ENCODE measurements at places on chromosomes 2 and 18.

GRCh38 chr2:165536851-165537499 lies 67.5 kb downstream of the CSRNP3 start:
- no peak for DNase-seq

DNA sequence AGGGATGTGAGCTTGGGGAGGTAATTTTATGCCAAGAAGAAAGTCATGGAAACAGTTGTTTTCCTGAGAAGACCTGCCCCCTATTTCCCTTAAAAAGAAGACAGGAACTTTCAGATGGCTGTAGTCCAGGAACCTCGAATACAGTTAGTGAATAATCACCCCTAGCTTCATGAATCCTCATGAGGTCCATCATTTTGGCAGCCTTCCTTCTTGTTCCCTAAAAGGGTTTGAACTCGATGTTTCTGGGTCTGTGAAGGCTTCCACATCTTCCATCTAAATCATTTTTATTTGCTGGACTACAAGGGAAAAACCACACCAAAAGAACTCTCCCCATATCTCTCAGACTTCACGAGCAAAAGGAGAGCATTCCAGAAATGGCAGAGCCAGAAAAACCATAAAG lies 290.8 kb downstream of the SLC4A3 start:
- DNase-seq = no peak

GRCh38 chr2:50333529-50334228 lies 698.3 kb downstream of the NRXN1 start:
- DNase-seq = no peak

DNA sequence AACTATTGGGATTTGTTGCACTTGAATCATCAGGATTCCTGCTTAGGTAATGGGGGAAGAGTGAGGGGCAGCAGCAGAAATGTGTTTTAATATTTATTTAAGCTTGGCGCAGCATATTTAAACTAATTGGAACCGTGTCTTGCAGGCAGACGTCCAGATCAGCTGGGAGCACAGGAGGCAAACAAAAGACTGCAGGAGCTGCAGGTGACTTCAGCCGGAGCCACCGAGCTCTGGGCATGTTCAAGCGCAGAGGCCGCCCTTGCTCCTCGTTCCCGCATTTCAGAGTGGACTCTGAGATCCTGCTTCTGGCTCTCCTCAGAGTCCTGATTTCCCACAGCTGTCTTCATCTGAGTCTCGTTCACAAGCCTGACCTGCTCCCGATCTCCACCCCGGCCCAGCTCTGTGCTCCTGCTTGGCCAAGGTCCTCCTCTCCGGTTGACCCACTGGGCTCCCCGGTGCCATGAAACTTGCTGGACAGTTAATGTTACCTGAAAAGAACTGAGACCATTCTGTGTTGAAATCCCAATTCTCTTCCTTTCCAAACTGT lies 475.5 kb downstream of the SOX11 start:
- no peak for DNase-seq

DNA sequence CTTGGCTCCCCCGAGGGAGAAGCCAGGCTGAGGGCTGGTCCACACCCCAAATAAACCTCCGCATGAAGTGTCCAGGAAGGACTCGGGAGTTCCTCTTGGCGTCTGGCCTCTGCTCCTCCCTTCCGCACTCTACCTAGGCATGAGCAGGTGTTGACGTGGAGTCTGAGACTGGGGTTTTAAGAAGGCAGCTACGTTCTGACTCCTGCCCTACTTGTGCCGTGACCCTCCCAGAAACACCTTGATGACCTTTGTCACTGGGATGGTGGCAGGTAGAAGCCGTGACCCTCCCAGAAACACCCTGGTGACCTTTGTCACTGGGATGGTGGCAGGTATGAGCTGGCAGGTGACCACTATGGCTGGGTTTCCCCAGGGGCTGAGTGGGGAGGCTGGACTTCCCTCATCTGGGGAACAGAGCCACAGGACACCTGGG lies 54.8 kb downstream of the HS6ST1 start:
- DNase-seq = no peak

DNA sequence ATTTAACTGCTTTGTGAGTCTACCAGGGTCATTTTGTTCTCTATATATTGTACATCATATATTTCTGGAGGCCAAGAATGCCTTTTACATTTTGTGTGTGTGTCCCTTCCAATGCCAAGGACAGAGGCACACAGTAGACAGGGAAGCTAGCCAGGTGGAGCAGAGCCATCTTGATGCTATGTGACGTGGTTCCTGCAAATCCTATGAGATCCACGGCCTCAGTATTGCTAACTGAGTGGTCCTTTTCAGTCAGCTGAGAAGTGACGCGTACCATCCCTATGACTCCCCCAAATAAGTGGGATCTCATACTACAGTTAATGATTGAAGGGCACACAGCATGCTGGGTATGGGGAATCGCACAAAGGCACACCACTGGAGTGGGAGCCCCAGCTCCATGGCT lies 27.3 kb downstream of the CCDC141 start:
- no peak for DNase-seq

DNA sequence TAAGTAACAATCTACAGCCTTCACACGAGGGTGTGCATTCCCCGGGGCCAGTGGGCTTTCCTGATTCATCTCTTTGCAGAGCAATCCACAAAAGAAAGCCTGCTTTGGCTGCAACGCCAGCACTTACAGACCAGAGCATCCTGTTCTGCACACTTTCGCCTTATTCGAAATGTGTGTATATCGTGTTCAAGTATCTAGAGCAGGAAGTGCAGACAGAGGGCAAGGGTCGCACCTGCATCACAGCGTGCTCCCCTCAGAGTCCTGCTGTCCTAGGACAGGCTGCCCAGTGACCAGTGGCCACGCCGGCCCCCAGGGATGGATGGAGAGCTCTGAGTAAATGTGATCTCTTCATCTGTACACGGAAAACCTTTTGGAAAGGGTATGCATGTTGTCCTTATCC lies 264.3 kb downstream of the ZNF516 start:
- DNase-seq = no peak

GRCh38 chr2:217142649-217143266 lies 282.9 kb upstream of the TNP1 start:
- no peak for DNase-seq

GRCh38 chr2:98736464-98736889 lies 5.5 kb upstream of the MGAT4A start:
- DNase-seq = no peak

DNA sequence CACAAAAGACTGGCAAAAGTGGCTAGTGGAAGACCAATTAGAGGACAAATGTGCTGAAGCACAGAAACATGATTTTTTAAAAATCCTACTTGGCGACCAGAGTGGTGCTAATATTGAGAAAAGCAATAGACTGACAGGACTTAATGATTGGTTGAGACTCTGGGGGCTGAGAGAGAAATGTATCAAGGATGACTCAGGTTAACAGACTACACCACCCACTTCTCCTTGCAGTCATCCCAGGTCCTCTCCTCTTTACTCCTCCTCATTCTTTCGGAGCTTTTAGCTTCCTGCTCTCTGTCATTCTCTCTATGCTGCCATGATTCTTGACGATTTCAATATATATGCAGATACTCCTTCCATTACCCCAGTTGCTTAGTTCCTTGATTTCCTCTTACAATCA lies 54.6 kb upstream of the CYTIP start:
- no peak for DNase-seq

DNA sequence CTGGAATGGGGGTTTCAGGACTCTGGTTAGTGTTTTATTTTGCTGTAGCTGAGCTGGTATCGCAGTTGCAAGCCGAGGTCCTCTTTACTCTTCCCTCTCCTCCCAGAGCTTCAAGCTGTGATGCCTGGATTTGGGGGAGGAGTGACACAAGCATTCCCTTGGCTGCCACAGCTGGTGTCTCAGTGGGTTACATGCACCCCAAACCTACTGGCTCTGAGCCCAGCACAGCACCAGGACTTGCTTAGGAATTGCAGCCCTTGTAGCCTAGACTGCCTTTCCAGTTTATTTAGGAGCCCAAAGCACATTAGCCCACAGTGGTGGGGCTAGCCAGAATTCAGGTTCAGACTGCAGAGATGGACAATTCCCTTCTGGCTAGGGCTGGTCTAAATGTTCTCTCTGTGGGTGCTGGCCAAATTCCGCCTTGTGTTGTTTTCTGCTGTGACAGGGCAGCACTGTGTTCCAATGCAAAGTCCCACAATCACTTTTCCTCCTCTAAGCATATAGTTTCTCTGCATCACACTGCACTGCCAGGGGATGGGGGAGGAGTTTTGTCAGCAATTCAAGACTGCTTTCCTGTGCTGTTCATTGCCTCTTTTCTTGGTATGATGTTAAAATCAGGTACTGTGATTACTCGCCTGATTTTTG lies 122.8 kb downstream of the SLC4A10 start:
- DNase-seq = no peak

DNA sequence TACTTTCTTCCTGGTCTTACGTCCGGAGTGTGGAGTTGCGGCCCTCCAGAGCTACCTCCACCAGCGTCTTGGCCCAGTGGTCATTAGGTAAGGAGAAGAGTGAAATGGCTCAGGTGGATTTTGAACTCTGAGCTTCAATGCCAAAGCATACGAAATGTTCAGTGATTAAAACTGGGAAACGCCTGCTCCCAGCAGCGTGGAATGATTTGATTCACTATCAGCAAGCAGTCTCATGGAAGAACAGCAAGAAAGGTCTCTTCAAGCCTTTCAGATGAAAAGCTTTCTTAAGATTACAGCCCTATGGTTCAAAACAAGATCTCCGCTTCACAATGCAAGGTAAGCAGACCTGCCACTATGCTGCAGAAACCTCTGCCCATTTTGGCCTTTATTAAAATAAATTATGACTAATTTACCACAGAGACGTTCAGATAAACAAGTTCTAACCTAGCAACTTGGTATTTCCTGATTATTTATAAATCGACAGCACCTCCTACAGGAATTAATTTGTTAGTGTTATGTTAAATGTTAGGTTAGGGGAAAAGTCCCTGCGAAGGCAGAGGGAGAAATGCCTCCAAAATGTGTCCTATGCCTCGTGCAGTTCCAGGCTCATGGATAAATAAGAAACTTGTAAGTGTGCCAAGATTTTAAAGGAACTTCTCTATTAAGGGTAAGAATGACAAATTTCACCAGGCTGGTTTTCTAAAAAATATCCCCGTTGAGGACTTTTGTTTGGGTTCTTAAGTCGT lies 10.1 kb downstream of the SP9 start:
- DNase-seq = peak; percentile 70

DNA sequence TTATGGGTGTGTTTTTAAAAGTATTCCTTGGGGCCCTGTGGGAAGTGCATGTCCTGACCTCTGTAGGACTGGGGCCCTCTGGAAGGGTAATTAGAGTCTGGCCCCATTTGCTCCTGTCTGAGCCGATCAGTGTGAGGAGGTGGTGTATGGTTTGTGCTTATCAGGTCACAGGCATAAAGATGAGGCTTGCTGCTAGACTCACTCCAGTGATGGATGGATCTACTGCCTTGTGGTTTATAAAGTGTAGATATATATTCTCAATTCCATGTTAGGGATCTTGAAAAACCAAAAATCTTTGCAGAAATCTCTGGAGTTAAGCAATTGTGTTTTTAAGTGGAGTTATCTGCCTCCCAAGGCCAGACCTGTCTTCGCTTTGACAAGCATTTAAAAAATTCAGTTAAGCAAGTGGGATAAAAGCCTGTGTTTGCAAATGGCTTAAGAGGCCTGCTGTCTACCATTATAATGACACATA lies 182.4 kb downstream of the PTPRM start:
- peak; percentile 70 for DNase-seq

- DNase-seq = peak; percentile 33
These were observed 132.7 kb downstream of the SCG2 start for GRCh38 chr2:223469270-223470046.

DNA sequence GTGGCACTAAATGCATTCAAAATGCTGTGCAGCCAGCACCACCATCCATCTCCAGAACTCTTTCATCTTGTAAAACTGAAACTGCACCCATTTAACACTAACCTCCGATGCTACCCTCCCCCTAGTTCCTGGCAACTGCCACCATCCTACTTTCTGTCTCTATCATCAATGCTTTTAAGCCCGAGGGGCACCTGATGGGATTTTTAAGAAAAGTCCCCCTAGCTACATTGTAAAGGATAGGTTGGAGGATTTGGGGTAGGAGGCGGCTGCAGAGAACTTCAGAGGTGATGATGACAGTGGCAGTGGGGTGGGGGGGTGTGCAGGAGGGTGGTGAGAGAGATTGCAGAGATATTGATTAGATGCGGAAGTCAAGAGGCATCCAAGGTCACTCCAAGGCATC lies 10.8 kb upstream of the YWHAQ start:
- no peak for DNase-seq

- no peak for DNase-seq
These were observed 86.7 kb downstream of the L3MBTL4 start for GRCh38 chr18:6327895-6328620.

GRCh38 chr2:221429741-221430491 lies 142.2 kb downstream of the EPHA4 start:
- DNase-seq = peak; percentile 16

DNA sequence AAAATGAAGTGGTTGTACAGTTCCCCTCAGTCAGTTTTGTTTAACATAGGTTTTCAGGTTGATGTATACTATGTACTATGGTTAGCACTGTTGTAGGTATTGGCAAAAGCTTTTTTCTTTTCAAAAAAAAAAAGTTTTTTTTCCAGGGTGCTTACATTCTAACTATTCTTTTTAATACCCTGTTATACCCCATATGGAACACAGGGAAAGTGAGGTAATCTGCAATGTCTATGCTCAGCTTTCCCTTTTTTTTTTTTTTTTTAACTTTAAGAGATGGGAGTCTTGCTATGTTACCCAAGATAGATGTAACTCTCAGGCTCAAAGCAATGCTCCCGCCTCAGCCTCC lies 590 bp upstream of the CCDC138 start:
- no peak for DNase-seq

DNA sequence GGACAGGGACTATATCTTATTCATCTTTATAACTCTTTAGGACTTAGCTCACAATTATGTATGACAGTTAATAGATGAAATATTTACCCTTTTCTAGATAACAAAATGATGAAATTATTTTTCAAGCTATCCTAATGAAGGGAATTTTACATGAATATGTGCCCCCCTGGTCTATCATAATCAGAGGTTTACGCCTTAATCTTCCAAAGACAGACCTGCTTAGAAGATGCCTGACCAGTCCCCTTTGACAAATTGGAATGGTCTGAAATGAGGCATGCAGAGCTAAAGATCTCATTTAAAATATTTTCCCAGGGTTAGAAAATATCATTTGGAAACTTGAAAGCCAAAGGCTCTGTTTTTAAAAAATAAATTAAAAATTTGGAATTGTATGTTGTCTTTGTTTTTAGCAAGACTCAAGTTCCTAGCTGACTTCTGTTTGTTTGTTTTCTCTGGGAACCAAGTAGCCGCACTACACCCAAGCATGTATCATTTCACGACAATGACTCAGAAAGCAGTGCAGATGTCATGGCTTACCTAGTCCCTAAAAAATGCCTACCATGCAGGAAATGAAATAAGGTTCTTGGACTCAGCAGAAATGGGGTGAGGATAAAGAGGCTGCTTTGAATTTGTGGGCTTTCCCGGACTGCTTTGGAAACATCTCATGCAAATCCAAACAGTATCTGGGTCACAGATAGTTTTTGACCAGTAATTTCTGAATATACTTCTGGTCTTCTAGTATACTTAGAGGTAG lies 162.1 kb downstream of the ZEB2 start:
- no peak for DNase-seq

DNA sequence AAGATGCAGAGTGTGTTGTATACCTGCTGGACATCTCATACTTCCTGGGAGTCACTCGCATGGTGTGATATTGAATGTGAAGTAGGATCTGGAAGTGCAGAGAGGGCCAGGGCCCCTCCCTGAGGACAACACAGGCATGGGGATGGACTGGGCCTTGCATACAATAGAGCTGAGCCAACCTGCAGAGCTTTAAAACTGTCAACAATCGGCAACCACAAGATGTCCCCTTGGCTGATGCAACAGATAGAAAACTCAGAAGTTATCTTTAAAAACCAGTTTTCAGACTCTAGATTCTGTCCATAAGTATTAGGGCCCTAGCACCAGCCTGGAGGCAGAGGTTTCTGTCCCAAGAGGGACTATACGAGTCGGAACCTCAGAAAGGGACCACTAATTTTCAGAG lies 19.7 kb downstream of the EVA1A start:
- no peak for DNase-seq

All from retina (tissue), 1 donor.